ENCODE measurements at places on chromosomes 13 and 19.

- peak; percentile 80 for DNase-seq
Observed at GRCh38 chr13:31038834-31039552, 106.5 kb downstream of the TEX26 start.

DNA sequence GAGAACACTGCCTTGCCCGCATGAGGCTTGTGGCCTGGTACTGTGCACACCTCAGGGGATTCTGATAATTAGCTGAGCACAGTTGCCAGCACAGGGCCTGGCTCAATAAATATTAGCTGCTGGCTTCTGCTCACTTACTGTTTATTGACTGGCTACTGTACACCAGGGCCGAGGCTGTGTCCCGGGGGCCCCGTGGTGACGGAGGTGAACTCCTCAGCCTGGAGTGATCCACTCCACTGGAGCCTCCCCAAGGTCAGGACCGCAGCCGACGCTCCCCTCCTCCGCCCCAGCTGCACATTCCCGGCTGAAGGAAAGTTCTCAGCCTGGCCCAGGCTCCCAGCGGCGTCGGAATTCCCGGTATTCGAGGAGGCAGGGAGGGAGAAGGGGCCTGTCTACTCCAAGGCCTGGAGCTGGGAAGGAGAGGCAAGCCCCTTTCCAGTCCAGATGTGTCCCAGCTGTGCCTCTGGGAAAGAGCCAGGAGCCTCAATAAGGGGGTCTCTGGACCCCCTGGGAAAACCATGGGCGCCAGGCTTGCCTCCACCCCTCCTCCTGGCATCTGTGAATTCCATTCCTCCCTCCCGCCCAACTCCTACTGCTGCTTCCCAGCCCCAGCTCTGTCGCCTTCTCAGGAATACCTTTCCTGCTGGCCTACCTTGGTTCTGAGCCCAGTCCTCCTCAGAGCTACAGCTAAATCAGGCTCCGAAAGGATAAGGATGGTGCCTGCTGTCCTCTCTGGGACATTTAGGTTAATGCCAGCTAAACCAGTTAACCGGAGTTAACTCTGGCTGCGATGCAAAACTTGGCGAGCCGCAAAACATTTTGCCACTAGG is 7.3 kb downstream of the RPS16 start:
- DNase-seq: peak; percentile 95

GRCh38 chr19:33771384-33772101 is 25.1 kb upstream of the KCTD15 start:
- peak; percentile 52 for DNase-seq

DNA sequence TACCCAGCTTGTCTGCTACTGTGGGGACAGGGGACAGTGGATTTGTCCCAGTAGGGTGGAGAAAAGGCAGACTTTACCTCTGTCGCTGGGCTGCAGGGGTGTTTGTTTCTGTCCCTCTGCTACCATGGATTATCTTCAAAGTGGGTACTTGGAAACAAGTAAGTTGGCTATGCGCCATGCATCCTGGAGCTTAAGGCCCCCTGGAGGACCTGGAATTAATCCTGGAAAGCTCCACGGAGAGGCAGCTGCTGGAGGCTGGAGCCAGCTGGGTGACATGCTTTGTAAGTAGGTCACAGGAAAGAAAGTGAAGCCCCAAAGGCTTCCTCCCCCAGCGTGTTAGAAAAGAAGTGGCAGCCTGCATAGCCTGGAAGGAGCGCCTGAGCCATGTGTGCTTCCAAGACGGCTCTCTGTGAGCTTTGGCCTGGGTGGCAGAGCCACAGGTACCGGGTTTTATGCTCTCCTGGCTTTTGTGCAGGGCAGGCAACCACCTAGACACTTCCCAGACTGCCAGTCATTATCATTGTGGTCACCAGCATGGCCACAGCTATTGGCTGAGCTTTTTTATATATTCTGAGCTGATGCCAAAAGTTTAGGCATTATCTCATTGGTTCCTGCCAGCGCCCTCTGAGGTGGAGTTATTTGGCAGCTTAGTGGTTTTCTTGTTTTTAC is 9.5 kb downstream of the B3GLCT start:
- peak; percentile 78 for DNase-seq

DNA sequence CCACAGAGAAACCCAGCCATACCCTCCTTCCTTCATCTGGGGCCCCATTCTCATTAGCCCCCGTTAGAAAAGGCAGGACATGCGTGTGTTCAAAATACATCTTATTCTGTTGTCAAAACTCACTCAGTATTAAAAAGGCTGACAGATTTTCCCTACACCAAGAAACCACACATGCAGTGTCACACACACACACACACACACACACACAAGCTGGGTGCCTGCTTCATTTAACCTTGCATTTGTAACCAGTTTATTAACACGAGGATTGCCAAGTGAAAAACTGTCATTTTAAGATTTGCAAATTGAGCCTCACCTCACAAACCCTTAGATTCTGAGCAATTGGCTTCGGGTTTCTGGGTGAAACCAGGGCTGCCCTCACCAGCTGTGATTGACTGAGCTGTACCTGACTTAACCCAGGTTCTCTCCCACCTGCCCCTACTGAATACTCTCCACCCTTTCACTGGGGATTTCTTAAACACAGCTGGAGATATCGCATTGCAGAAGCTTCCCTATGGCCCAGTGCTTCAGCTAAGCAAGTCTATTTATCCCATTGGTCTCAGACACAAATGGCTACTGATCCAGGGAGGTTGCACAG is 172.7 kb upstream of the ZNF507 start:
- DNase-seq: no peak

- DNase-seq: no peak
Observed at GRCh38 chr19:13057147-13057572, 45.5 kb downstream of the LYL1 start.

- peak; percentile 19 for DNase-seq
Observed at GRCh38 chr13:64819081-64819480, 2411.1 kb downstream of the PCDH9 start.

- DNase-seq: no peak
Observed at GRCh38 chr19:29084266-29084665, 128.7 kb downstream of the UQCRFS1 start.

- DNase-seq: no peak
Observed at GRCh38 chr19:17836530-17836929, 11.3 kb downstream of the JAK3 start.

GRCh38 chr19:17542042-17542441 is 13.4 kb upstream of the COLGALT1 start:
- DNase-seq: no peak

- peak; percentile 93 for DNase-seq
Observed at GRCh38 chr13:31982540-31982939, 49.0 kb upstream of the FRY start.

GRCh38 chr13:102394158-102395053 is 7.4 kb downstream of the FGF14 start:
- peak; percentile 88 for DNase-seq

DNA sequence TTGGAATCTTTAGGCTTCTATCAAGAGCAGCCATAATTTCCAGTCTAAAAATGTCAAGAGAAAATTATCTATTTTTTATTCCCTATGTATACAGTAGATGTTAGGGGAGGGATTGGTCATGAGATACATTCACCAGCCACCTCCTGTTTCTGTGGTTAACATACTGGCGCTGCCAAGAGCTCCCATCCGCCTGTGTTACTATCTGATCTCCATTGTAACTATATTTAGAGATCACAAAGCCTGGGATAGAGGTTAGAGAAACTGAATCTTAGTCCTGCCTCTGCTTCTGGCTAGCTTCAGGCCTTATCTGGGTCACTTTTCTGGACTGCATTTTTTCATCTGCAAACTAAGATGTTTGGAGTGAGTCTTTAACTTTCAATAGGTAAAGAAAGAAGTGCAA is 46.3 kb downstream of the POLR1D start:
- DNase-seq: no peak

DNA sequence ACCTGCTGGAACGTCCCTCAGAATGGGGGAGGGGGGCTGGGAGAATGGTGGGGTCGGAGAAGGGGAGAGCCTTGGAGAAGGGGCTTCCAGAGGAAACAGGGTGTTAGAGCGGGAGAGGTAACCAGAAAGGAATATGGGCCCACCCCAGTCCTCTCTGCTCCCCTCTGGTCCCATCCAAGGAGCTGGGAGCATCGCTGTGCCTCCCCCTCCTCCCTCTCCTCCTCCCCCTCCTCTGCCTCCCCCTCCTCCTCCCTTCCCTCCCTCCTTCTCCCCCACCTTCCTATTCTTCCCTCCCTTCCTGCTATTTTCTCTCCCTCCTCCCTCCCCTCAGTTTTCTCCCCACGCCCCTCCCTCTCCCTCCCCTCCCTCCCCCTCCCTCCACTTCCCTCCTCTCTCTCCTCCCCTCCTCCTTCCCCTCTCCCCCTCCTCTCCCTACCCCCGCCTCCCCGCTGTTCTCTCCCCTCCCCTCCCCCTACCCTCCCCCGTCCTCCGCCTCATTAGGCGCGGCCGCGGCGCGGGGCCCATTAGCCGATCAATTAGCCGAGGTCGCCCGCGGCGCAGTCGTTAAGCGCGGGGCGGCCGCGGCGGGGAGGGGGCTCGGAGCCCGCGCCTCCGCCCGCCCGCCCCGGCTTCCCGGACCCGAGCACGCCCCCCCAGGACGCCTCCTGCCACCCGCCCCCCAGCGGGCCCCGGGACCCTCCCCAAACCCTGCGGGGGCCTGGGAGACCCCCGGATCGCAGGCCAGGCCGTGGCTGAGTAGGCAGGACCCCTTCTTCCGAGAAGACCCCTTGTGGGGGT is 15.4 kb downstream of the TLE5 start:
- no peak for DNase-seq

GRCh38 chr13:112623051-112623711 is 35.2 kb upstream of the TUBGCP3 start:
- DNase-seq: no peak

GRCh38 chr13:24168979-24169378 is 8.5 kb downstream of the SPATA13 start:
- DNase-seq: no peak

DNA sequence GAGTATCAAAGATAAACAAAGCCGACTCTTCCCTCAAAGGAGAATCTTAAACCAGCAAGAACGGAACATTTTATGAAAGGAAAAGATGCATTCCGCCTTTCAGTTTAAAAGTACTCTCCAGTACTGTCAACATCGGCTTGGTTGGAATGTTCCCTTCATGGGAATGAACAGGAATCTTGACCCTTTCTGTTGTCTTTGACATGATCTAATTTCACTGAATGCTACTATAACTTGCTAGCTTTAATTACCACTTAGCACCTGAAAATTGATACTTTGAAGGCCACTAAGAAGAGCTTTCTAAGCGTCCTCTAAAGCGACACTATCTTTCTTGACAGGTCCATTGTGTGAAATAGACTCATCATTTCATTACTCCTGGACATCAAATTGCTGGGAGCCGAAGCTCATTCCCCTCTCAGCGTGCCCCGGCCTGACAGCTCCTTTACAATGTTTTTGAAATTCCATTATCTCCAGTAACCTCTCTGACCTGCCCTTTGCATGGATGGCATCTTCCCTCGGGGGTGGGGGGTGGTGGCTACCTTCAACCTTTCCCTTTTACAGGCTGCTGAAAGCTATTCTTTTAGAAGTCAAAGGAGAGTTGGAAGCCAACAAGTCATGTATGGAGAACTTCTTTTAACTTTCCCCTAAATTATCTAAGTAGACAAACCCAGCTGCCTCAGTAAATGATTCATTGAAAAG is 67.9 kb downstream of the EFNB2 start:
- DNase-seq: no peak

DNA sequence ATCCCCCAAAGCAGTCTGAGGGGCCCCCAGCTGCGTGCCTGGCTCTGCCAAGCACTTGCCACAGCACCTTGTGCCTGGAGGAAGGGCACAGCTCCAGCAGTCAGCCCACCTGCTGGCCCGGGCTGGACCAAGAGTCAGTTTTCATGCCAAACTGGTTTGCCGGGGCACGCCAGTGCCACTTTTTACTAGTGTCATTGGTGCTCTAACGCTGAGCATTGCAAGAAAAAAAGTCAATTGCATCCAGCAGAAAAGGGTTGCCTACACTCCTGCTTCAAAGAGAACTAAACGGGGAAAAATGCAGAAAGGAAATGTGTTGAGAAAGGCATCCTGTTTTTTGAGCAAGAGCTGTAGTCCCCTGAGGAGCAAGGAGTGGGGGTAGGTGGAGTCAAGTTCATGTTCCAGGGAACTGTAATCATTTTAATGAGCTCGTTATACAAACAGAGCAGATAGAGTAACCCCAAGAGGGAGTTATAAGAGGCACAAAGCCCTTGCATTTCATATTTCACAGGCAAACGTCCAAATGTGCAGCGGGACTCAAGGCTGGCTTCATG is 68.4 kb downstream of the F2RL3 start:
- peak; percentile 7 for DNase-seq

DNA sequence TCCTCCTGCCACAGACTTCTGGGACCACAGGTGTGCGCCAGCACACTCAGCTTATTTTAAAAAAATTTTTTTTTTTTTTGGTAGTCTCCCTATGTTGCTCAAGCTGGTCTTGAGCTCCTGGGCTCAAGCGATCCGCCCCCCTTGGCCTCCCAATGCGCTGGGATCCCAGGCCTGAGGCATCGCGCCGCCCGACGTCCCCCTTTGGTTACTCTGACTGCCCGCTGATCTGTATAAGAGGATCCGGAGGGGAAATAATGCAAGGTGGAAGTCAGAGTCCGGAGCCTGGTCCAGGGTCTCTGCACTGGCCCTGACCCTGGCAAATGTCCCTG is 486 bp upstream of the ZNF805 start:
- DNase-seq: no peak

GRCh38 chr19:14028901-14029300 is 953 bp downstream of the RLN3 start:
- DNase-seq: no peak

DNA sequence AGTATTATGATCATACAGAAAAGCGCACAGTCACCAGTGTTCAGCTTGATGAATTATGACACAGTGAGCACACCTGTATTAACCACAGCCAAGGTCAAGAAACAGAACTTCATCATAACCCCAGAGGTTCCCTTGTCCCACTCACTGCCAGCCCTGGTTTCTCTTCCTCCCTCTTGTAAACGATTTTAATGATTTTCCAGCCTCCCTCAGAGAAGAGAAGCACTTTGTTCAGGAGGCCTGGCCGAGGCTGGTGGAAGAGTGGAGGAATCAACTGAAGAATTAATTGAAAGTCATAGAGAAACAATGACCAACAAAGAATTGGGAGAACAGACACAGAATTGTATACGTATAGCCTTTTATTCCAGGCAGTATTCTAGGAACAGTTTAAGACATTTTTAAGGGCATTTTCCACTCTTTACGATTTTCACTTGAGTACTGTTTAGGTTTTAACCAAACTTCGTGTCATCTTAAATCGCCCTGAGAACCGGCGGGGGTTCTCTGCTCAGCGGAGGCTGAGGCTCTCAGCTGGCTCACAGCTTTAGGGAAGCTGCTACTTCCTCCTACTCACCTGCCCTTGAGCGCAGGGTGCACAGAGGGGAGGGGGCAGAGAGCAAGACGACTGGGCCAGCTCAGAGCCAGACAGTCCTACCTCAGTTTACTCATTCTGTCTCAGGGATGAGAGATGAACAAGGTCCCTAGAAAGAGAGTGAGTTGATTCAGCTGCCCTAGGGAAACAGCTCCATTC is 108.6 kb downstream of the AKAP11 start:
- no peak for DNase-seq

DNA sequence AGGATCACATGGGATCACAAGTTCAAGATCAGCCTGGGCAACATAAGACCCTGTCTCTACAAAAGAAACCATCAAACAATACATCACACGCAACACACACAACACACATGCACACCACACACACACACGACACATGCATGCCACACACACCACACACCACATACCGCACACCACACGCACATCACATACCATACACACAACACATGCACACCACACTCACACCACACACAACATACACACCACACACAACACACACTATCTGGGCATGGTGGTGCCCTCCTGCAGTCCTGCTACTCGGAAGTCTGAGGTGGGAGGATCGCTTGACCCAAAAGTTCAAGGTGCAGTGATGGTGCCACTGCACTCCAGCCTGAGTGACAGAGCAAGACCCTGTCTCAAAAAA is 198.3 kb downstream of the USP12 start:
- no peak for DNase-seq
